ENCODE measurements at places on chromosomes 4 and X.

DNA sequence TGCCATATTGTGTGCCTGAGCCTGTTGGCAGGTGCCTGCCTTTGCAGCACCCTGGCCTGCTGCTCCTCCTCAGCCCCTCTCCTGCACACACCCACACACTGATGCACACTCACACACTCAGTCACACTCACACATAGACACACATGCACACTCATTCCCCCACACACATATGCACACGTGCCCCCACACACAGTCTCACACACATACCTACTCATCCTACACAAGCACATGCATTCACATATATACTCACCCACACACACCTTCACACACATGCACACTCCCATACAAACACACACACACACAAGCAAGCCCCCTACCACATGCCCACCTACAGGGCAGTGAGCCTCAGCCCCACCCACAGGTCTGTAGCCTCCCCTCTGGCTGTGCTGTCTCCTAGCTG is 245.0 kb downstream of the EVC2 start:
- DNase-seq, result no peak

DNA sequence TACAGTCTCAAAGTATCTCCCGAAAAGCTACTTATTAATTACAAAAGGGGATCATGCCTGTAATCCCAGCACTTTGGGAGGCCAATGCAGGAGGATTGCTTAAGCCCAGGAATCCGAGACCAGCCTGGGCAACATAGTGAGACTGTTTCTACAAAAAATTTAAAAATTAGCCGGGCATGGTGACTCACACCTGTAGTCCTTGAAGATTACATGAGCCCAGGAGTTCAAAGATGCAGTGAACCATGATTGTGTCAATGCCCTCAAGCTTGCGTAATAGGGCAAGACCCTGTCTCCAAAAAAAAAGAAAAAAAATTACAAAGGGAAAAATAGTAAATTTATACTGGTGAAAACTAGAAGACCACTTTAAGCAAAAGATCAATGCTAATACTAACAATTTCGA is 3.3 kb upstream of the PORCN start:
- no peak for DNase-seq

- DNase-seq, result no peak
These were observed 64.7 kb downstream of the DHX15 start for GRCh38 chr4:24519649-24520048.

DNA sequence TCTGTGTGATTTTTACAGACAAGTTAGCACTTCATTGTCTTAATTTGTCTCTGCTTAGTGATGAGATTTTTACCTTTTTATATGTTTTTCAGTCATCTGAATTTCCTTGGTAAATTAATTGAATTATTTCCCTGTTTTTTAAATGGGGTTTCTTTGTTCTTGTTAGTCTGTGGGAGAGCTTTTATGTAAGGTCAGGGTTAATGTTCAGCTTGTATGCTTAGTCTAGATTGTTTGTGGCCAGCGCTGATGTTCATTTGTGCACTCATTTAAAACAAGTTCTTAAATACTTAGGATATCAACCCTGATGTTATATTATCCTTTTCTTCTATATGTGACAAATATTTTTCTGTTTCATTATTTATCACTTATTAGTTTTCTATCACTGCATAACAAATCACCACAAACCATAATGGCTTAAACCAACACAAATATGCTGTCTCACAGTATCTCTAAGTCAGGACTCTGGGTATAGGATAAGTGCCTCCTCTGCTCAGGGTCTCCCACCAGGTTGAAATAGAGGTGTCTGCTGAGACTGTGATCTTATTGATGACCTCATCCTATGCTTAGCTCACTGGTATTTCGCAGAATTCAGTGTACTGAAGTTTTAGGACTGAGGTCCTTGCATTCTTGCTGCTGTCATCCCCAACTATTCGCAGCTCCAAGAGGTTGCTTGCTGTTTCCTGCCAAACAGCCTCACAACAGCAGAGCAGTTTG is 53.2 kb downstream of the ATP10D start:
- no peak for DNase-seq

DNA sequence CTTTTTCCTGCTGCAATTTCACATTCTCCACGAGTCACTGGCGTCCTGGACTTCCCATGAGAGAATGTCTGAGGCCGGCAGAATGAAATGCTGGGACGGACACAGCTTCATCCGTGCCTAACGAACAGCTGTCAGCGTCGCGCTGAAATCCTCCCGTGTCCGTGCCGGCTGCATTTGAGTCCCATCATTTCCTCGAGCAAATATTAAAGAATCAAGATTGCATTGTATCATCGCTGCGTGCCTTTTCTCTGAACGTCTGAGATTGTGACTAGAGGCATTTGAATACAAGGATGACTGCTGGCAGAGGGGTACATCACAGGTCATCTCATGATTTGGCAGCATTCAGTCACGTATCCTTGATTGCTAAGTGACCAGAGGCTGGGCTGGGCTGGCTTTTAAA is 279.9 kb downstream of the ASMT start:
- DNase-seq, result no peak

GRCh38 chrX:64976673-64977040 is 407 bp upstream of the ZC4H2 start:
- DNase-seq, result no peak

DNA sequence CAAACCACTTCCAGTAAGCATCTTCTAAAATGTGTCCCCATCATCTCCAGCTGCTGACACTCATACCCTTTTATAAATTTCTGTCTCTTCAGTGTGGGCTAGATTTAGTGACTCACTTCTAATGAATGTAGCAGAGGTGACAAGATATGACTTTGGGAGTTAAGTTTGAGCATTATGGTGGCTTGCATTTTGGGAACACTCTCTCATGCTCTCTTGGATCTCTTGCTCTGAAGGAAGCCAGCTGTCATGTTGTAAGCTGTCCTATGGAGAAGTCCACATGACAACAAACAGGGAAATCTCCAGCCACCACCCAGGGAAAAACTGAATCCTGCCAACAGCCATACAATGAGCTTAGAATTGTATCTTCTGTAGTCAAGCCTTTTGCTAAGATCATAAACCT is 691.3 kb upstream of the PCDH7 start:
- no peak for DNase-seq

- DNase-seq, result no peak
These were observed 95.7 kb downstream of the CPZ start for GRCh38 chr4:8688041-8688907.

DNA sequence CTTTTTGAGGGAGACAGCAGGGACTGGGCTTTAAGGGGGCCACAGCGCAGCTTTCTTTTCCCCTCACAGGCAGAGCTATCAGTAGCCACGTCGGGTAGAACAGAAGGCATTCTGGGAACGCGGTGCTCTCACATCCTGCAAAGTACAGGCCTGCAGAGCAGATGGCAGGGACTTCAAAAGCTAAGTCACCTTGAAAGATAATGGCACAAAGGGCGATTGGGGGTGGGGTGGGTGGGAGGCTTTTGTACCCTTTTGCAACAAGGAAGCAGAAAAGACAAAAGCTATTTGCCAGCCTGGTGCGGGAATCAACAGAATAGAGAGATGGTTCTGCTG is 93.9 kb downstream of the PHKA2 start:
- DNase-seq, result no peak

DNA sequence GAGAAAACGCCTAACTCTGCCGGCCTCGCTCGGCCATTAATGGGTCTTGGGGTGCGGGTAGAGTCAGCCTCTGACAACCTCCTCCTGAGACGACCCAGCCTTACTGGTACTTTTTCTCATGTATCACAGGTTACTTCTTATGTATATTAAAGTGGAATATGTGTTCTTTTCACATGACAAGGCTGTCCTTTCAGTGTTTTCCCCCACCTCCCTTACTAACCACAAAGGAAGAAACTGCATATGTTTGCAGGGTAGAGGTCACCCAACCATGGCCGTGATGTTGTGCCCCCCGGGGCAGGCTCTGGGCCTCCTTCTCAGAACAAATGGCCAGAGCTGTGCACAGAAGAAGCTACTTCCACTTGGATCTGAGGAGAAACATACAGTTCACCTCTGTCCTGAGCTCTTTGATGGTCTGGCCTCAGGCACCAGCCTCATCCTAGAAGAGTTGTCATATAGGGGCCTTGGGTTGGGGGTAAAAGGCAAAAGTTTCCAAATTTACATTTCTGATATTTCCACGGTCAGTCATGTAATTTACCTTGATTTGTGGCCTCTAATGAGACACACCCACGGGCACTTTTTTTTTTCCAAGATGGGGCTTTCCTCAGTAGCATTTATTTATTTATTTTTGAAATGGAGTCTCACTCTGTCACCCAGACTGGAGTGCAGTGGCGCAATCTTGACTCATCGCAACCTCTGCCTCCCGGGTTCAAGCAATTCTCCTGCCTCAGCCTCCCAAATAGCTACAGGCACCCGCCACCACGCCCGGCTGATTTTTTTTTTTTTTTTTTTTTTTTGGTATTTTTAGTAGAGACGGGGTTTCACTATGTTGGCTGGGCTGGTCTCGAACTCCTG is 1.9 kb downstream of the SOWAHD start:
- DNase-seq, result no peak

- DNase-seq, result no peak
These were observed 10.5 kb upstream of the UBE2NL start for GRCh38 chrX:143873343-143873742.

DNA sequence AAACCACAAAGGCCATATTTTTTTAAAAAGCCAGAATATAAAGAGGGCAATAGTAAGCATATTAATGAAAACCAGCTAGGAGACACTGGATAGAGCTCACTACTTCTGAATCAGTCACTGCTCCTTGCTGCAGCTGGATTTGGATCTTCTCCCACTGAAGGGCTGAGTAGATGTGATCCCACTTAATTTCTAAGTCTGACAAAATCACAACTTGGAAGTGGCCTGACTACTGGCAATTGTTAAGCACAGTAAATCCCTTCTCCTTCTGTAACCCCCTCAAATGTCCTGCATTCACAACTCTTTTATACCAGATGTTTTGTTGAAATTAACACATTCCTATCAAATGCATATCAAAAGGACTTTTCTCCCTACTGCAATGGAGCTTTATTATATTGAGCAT is 72.9 kb downstream of the AMMECR1 start:
- DNase-seq, result no peak

GRCh38 chr4:54843946-54844345 is 186.2 kb downstream of the KIT start:
- no peak for DNase-seq

DNA sequence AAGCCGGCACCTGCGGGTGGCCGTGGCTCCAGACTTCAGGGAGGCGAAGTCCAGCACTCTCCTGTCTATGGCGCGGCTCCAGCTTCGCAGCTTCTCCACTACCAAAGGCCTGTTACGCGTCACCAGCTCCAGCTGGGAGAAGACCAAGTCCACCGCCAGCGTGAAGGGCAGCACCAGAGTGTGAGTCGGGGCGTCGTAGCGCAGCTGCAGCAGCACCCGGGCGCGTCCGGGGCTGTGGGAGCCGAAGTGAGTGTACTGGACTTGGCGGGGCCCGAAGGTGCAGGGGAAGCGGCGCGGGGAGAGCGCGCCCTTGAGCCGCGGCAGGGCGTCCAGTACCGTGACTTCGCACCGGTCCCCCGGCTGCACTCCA is 444 bp downstream of the FREM3 start:
- DNase-seq, result no peak

DNA sequence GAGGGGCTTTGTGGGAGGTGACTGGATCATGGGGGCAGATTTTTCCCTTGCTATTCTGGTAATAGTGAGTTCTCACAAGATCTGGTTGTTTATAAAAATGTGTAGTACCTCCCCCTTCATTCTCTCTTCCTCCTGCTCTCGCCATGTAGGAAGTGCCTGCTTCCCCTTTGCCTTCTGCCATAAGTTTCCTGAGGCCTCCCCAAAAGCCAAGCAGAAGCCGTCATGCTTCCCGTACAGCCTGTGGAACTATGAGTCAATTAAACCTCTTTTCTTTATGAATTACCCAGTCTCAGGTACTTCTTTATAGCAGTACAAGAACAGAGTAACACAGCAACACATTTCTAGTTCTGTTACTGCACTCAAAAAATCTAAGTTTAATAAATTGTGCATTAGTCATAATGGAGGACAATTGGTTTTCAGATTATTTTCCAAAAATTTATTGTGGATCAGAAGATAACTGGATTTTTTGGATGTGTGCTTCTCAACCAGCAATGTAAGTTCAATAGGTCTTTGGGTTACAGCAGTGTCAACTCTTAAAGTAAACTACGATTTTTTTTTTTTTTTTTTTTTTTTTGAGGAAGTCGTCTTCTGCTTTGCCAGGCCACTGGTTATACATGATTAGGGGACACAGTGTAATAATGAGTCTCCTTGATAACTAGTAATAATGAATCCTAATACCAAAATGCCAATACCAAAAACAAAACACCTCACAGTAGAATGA is 69.9 kb downstream of the CHIC2 start:
- no peak for DNase-seq

DNA sequence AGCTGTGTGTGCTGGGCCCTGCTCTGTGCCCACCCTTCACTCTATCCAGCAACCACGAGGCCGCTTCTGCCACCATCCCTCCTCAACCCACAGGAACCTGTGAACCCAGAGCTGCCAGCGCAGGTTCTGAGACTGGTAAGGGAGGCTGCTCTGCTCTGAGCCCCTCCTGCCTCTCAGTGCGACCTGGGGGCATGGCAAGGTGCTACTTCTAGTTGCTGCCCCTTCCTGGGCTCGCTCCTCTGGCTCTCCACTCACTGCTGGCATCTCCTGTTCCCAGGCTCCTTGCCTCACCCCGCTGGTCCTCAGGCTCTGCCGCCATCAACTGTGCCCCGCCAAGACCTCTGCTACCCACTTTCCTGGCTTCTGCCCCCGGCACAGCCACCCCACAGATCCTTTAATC is 39.3 kb downstream of the RNF212 start:
- no peak for DNase-seq

DNA sequence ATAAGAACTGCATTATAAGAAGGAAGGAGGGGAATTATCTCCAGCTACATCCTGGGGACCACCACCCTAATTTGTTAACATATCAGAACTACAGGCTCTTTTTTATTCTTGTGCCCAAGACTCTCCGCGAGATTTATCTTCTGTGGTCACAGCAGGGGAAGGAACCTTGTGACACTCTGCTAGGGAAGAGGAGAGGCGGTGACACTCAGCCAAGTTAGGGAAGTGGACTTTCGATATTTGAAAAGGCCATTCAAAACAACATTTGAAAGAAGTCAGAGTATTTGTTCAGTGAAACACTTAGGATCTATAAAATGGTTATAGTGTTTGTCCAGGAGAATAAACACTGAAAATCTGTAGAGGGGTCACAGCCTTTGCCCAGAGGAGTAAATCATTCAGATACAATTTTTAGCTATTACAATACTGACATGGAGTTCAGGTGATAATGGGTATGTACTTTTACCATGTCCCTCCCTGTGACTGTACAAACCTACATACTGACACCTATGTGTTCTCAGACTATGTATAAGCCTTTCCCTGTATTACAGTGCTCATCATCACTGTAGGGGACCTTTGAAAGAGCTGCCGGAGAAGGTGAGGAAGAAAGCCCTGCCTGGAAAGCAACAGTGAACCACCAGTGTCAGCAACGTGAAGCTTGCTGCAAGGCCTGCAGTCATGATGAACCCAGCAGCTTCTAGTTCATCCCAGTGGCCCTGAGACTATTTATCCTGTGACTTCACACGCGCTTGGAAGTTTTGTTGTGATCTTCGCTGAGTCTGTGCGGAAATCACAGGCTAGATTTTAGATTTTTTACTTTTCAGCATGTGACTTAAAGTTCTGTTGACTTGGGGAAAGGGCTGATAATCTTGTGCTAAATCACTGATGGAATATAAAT is 8.5 kb upstream of the PTTG2 start:
- no peak for DNase-seq

Measured in activated CD4-positive, alpha-beta T cell treated with anti-CD3 and anti-CD28 coated beads, Interleukin-2, amount 50 U/mL, for 24 hours (primary cell).